ENCODE measurements at places on chromosomes 12 and 14. TPM values are rescaled to one million over a fixed set of nuclear protein-coding genes. Genes with fewer than 3 reads are reported as not detected.

OAS3 gene
- total RNA-seq, result 6.2 TPM

SLC5A8 gene
- total RNA-seq, result not detected

LBHD2 gene
- total RNA-seq, result not detected

PRH2 gene
- not detected for total RNA-seq

GZMB gene
- total RNA-seq, result 0.40 TPM

ERC1 gene
- 43.0 TPM for total RNA-seq

KCNJ8 gene
- 55.5 TPM for total RNA-seq

VRK1 gene
- total RNA-seq, result 6.8 TPM

OR6C2 gene
- not detected for total RNA-seq

DNA sequence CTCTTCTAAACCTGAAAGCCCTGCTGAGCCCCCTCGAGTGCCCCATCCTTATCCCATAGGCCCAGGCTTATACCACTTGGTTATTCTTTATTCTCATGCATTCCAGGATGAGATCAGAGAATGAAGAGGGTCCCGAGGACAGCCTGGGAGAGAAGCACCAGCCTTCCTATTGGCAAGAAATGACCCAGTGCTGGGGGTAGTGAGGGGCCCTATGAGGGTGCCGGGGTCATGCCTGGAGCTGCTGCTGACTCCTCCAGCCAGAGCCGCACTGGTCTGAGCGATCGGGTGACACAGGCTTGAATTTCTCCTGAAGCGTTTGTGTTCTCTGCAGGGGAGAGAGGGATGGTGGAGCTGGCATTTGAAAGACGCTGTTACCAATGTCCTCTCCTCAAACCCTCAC lies 18.1 kb downstream of the MORN3 start:
- DNase-seq, result no peak

DNA sequence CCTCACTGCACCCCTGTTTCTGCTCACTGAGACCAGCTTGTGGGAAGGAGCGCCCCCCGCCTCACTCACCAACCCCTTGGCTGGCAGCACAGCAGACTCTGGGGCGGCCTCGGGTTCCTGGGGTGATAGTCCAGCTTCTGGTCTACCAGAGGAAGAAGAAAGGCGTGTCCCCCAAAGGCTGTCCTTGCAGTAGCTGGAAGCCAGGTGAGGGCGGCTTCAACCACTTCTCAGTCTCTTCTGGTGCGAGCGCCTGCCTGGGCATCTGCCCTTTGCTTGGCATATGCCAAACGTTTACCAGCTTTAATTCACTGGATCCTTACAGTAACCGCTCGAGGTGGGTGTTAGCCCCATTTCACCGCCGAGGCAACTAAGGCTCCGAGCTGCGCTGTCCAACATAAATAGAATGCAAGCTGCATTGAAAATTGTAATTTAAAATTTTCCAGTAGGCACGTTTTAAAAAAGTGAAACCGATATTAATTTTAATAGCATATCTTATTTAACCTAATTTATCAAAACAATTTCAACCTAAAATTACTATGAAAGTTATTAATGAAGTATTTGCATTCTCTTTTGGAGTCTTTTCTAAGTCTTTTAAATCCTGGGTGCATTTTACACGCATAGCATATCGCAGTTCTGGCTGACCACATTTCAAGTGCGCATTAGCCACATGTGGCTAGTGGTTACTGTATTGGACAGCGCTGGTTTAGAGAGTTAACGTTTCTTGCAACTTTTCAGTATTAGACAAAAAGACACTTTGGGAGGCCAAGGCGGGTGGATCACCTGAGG lies 872 bp downstream of the FAM177A1 start:
- DNase-seq, result no peak

GRCh38 chr12:131117438-131118245 lies 163.9 kb downstream of the ADGRD1 start:
- DNase-seq, result no peak

DNA sequence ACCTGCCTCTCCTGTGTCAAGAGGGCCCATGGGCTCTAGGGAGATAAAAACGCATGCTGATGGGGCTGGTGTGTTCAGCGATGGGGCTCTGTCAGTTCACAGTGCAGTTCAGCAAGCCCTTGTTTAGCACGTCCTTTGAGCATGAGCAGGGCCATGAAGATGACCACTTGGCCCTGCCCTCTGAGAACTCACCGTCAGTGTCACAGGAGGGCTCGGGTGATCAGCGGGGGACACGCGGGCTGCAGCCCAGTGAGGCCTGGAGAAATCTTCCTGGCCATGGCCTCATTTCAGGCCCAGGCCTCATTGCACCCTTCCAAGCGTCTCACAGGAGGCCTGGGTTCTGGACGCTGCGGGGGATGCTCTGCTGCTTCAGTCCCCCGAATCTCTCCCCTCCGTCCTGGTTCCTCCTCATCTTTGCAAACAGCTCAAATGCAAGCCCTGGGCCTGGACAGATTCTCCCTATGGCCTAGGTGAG lies 181.6 kb downstream of the ADGRD1 start:
- DNase-seq, result no peak

GRCh38 chr14:25953532-25954139 lies 644.2 kb downstream of the NOVA1 start:
- DNase-seq, result no peak

DNA sequence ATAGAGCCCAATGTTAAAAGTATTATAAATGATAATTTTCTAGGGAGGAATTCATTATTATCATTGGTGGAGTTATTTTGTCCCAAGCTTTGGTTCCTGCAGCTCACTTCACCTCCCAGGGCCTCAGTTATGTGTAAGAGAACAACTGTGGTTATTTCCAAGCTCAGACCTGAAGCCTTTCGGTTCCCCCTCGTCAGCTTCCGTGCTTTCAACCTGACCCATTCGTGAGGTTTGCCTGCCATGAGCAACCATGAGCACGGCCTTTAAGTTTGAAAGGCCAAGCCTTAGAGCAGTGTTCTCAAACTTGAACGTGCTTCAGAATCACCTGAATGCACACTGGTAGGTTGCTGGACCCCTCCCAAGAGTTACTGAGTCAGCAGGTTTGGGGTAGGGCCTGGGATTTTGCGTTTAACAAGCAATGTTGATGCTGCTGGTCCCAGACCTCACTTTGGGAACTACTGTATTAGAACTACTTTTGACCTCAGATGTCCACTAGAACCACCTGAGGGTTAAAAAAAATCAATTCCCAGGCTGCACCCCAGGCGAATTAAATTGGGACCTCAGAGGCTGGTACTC lies 133.0 kb upstream of the PRMT8 start:
- DNase-seq, result no peak

DNA sequence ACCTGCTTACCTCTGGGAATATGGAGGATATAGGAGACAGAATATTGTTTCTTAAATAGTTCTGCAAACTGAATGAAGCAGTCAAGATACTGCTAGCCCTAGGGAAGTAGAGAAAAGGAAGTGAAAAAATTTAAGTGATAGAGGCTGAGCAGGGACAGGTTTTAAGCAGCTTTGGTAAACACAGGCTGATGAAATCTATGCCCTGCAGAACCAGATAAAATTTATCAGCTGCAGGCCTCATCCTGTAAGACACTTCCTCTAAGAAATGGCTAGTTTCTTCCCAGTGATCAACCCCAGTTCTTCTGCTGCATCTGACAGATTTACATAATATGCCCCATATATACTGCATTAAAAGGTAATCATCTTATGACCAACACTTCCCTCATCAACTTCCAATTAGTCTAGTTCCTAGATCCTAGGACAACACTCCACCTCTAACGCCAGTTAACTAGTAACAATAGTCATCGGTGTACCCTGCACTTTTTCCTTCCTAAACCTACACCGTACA lies 1.3 kb upstream of the ESYT1 start:
- DNase-seq, result no peak

DNA sequence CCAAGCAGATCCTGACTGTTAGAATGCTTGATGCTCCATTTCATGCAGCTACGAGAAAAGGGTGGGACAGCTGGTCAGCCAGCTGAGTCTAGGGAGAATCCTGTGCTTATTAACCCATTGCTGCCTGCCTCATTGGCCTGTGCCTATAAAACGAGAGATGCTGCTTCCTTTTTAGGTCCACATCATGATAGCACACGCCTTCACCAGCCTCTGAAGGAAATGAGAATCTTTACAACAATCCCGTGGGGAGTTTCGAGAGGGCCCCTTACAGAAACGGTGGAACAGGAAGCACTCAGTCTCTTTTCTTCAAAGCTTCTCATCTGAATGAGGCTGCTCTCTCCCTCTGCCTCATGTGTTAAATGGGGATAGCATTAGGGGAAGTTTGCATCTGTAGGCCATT lies 147.3 kb upstream of the RFLNA start:
- no peak for DNase-seq

DNA sequence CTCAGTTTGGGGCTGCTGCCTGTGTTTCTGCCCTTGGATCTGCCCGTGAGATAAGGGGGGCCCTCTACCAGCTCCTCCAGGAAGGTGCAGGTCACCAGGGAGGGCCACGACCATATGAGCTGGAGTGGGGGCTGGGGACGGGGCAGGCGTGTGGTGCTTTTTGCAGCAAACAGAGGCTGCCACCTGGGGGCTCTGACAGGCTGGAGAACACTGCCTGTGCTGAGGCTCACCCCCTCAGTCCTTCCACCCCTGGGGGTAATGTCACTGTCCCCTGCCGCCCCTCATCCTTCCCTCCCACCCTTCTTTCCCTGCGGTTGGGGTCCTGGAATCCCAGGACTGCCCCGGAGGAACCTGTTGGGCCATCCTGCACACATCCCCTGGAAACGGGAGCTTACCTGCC lies 3.2 kb downstream of the PLD4 start:
- DNase-seq, result no peak

DNA sequence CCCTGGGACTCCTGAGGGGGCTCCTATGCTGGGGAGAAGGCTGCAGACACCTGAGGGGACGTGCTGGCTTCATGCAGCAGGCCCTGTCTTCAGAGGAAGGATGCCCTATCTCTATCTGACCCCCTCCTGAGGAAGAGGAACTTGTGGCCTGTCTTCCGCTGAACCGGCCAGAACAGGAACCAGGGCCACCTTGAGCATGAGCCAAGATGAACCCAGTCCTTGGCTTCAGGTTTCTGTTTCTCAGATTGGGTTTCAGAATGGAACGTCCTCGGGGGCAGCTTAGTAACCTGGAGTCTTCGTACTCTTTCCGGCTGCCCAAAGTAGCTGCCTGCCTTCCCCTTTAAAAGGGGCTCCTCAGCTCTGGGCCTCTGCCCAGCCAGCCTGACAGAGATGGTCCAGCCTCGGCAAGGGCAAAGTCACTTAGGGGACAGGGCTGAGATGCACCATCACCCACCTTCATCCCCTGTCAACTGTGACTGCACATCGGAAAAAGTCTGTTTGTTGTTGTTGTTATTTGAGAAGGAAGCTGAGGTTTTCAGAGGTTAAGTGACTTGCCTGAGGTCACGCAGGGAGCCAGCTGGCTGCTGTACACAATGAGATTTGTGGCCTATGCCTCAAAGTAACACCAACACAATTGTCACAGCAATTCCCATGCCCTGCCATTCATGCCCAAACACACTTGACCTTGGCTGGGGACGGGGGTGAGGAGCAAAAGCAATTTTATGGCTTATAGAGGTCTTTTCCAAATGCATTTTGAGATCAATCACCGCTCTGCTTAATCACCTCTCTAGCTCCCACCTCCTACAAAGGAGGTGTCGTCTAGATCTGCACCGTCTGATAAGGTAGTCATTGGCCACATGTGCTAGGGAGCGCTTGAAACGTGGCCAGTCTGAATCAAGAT lies 13.4 kb downstream of the ASB2 start:
- no peak for DNase-seq

DNA sequence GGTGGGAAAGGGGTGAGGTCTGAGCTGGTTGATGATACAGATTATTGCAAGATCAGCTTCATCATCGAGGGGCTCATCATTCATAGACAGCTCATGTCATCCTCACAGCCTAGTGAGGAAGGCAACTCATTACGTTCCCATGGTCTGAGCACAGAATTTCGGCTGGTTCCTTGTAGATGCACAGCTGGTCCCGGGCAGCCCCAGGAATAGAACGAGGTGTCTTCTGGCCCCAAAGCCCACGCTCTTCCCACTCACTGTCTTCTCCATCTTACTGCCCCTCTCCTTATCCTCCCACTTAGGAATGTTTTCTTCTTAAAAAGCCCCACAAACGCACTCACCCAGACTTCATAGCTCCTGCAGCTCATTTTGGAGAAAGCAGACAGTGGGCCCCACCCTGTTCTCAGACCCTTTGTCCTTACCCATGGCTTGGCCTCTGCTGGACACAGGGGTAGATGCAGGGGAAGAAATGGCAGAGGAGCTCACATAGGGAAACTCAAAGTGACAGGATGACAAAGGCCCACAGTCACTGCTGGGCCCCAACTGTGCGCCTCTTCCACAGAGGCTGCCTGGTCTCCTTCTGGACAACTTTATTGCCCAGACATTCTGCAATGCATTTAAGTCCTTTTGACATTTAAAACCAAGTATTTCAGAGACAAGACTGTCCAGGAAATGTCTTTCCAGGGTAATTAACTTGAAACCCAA lies 162.2 kb downstream of the ADGRD1 start:
- no peak for DNase-seq

DNA sequence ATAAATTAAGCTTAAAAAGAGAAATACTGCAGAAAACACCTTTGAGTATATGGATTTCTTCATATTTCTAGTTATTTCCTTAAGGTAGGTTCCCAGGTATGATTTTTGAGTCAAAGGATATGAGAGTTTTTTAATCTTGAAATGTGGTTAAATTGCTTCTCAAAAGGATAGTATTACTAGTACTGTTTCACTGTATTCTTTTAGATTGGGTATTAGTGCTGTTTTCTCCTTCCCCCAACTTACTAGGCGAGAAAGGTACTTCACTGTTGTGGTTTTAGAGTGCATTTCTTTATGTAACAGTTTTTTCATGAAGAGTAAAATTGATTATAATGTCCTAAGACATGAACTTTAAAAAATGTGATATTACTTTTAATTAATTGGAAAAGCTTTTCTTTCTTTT lies 13.5 kb downstream of the FRS2 start:
- DNase-seq, result no peak

- DNase-seq, result peak; percentile 62
Observed at GRCh38 chr12:127811988-127812387, 455.0 kb upstream of the TMEM132C start.

DNA sequence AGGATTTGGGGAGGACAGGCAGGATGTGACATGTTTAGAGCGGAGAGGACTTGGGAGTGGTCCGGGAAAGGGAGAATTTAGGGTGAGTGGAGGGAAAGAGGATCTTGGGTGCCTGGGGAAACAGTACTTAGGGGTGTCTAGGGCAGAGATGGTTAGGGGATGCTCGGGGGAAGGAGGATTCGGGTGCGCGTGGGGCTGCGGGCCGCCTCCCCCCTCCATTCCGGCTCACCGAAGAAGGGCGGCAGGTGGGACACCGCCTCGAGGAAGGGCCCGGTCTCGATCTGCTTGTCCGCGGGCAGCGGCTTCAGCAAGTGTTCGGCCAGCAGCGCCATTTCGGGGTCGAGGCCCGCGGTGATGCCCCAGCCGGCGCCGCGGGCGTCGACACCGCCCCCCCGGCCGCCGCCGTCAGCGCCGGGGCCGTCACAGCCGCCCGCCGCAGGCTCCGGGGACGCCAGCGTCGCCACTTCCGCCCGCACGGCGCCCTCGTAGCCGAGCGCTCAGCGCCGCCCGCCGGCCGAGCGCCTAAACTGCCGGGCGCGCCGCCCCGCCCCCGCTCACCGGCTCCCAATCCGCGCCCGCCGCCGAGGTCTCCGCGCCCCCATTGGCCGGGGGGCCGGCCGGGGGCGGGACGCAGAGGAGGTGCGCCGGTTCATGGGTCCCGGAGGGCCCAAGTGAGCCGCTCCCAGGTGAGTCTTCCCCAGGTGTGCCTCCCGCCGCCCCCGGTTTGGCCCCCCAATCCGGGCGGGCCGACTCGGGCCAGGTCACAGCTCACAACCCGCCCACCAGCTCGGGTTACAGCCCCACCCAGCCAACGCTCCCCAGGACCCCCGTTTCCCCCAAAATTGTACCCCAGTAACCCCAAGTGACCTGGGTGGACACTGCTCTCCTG lies at the start of gene GLTP:
TSS of gene GLTP (minus strand) at position 499 of the 889 bp plus-strand sequence. CDS start at position 332, 167 bp downstream.
- peak; percentile 94 for DNase-seq

GRCh38 chr12:103832048-103832997 lies 8.7 kb downstream of the NT5DC3 start:
- DNase-seq, result no peak

GRCh38 chr14:76998910-76999309 lies 29.6 kb downstream of the IRF2BPL start:
- DNase-seq, result no peak

All from left ventricle myocardium superior (tissue), 1 donor.